ENCODE measurements at places on chromosomes 3 and 15.

DNA sequence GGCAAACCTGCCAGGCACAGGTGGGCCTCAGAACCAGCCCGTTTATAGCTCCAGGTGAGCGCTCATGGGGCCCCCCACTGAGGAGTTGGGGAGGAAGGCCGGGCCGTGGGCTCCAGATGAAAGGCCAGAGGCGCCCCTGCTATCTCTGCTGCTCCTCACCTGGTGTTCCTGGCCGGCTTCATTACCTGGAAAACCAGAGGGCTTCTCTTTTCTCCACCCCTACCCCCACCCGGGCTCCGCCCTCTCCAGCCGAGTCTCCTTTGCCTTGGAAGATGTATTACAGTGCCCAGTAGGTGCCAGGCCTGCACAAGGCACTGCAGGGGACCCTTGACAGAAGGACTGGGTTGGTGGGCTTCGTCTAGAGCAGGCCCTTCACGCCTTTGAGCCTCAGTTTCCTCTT is 111.4 kb downstream of the WNT7A start:
- no peaks in the 10 kb centered on the region for H3K27me3 ChIP-seq
- H3K4me3 ChIP-seq: no peak overlapping the region
- peaks cover 8% of the 10 kb centered on the region for H3K4me1 ChIP-seq
- DNase-seq: no peak
- no peak overlapping the region for H3K27ac ChIP-seq

GRCh38 chr3:27090275-27091041 is 278.7 kb downstream of the NEK10 start:
- no peak overlapping the region for H3K27ac ChIP-seq
- H3K4me1 ChIP-seq: no peaks in the 10 kb centered on the region
- H3K4me3 ChIP-seq: no peak overlapping the region
- no peaks in the 10 kb centered on the region for H3K27me3 ChIP-seq
- no peaks in the 10 kb centered on the region for H3K36me3 ChIP-seq

- H3K27ac ChIP-seq: peak overlapping the region; percentile 7
- H3K4me3 ChIP-seq: no peak overlapping the region
- H3K4me1 ChIP-seq: peaks cover 13% of the 10 kb centered on the region
- H3K27me3 ChIP-seq: no peaks in the 10 kb centered on the region
- peak; percentile 38 for DNase-seq
Observed at GRCh38 chr15:71386448-71387236, 271.4 kb downstream of the THSD4 start.

GRCh38 chr3:29153811-29154210 is 127.1 kb upstream of the RBMS3 start:
- H3K4me1 ChIP-seq: no peaks in the 10 kb centered on the region
- H3K4me3 ChIP-seq: no peak overlapping the region
- no peaks in the 10 kb centered on the region for H3K36me3 ChIP-seq
- no peaks in the 10 kb centered on the region for H3K27me3 ChIP-seq
- no peak for DNase-seq

GRCh38 chr3:19877656-19878055 is 56.4 kb downstream of the EFHB start:
- no peak overlapping the region for H3K27ac ChIP-seq
- no peak overlapping the region for H3K4me3 ChIP-seq
- peaks cover 5% of the 10 kb centered on the region for H3K27me3 ChIP-seq
- no peaks in the 10 kb centered on the region for H3K36me3 ChIP-seq
- no peak for DNase-seq
- no peaks in the 10 kb centered on the region for H3K4me1 ChIP-seq

DNA sequence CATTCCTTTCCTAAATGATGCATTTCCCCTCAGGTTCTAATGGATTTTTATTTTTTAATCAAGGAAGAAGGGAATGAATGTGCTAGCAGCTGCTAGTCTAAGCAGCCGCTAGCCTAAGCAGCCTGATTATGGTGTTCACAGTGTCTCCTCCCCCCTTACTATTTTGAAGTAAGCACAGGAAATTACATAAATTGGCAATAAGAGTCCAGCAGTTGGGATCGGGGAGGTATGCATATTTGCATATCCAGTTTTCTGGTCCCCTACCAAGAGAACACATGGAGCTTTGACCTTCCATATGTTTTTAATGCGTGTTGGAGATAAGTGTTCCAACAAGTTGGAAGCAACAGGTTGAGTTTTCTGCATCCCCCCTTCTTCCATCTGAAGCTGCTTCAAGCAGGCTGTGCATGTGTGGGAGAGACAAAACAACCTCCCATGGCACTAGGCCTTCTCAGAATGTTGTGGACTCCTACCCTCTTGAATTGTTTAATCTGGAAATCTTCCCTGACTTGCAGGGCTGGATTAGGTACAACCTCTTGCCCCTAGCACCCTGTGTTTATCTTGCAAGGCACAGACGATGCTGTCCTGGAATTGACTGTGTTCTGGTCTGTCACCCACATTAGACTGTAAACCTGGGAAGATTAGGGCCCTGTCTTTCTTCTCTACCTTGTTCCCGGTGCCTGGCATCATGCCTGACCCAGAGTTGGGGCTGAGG is 124.8 kb upstream of the LRIG1 start:
- H3K27ac ChIP-seq: no peak overlapping the region
- no peak overlapping the region for H3K4me3 ChIP-seq
- H3K36me3 ChIP-seq: no peaks in the 10 kb centered on the region
- H3K4me1 ChIP-seq: no peaks in the 10 kb centered on the region

DNA sequence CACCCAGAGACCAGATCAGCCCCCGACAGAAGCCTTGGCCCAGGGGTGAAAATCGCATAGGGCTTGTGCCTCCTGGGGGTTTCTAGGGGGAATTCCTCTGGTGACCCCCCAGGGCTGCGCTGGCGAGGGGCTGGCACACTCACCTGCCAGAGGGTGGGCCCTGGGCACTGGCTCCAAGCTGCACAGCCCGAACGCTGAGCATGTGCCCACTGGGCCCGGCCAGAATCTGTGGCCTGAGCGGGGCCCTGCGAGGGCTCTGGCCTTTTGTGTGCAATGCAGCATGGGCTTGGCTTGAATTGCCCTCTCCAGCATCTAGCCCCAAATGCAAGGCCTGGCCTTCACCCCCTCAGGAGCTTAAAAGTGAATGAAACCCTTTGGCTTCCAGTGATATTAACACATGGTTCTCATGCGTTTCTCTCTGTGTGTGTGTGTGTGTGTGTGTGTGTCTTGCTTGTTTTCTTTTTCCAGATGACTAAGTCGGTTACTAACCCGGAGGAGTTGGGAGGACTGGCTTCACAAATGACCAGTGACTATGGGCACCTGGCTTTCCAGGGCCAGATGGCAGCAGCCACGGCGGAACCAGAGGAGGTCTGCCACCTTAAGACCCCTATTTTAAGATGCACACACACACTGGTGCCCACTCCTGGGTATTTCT is 259.1 kb upstream of the TPM1 start:
- peak; percentile 50 for DNase-seq
- peaks cover 9% of the 10 kb centered on the region for H3K4me1 ChIP-seq
- H3K4me3 ChIP-seq: no peak overlapping the region
- H3K27me3 ChIP-seq: no peaks in the 10 kb centered on the region
- H3K36me3 ChIP-seq: no peaks in the 10 kb centered on the region
- H3K27ac ChIP-seq: no peak overlapping the region

DNA sequence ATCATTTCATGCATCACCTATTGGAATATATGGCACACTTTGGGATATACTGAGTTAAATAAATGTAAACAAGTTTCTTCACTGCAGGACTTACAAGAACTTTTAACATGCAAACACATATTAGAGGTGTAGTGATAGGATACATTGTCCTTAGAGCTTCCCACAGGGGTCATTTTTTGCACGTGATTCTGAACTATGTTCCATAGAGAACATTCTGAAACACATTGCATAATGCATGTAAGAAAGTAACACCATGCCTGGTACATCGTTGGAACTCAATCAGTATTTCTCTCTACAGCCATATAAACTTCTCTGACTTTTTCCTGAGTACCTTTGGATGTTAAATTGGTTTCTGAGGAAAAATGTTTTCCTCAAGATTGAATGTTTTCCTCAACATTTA is 28.3 kb downstream of the MRAS start:
- H3K27ac ChIP-seq: no peak overlapping the region
- no peak overlapping the region for H3K4me3 ChIP-seq
- H3K27me3 ChIP-seq: no peaks in the 10 kb centered on the region
- no peak for DNase-seq
- no peaks in the 10 kb centered on the region for H3K4me1 ChIP-seq

DNA sequence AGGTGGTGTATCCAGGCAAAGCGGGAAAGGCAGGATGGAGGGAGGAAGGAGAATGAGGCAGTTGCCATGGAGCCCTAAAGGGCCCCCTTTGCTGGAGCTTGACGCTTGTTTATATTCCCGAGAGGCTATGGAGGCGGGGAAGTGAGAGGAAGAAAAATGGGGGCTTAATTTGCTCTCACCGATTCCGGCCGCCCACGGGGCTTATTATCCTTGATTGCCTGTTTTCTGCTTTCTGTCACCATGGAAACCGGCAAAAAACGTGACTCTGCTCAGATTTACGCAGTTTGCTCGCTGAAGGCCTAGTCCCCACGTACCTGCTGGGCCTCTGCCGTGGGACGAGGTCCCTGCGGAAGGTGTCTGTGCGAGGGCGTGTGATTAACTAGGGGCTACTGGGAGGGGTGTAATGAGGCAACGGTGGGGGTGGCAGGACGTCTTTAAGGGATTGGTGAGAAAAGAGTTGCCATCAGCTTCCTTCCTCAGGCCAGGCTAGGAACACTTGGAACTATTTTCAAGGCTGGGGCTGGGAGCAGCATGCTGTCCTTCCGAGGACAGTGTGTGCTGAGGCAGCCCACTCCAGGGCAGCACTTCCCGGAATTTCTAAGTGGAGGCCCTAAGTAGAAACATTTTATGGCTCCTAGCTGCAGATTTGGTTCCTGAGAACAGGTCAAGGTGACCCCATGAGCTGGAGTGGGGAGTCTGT is 110.8 kb upstream of the NDN start:
- no peak overlapping the region for H3K27ac ChIP-seq
- H3K36me3 ChIP-seq: no peaks in the 10 kb centered on the region
- H3K4me1 ChIP-seq: no peaks in the 10 kb centered on the region
- no peak for DNase-seq
- no peaks in the 10 kb centered on the region for H3K27me3 ChIP-seq

DNA sequence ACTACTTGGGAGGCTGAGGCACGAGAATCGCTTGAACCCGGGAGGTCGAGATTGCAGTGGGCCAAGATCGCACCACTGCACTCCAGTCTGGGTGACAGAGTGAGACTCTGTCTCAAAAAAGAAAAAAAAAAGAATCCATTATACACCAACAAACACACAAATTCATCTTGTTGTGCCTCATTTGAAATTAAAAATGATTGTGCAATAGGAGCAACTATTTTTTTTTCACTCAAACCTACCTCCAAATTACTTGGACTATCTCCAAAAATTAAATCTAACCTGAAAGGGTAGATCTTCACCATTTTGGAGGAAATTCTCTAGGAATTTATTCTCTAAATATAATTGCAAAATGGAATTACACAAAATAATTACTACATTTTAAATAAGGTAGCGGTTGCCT is 4.6 kb downstream of the ZBBX start:
- DNase-seq: no peak
- no peaks in the 10 kb centered on the region for H3K27me3 ChIP-seq
- H3K27ac ChIP-seq: no peak overlapping the region
- H3K36me3 ChIP-seq: no peaks in the 10 kb centered on the region

DNA sequence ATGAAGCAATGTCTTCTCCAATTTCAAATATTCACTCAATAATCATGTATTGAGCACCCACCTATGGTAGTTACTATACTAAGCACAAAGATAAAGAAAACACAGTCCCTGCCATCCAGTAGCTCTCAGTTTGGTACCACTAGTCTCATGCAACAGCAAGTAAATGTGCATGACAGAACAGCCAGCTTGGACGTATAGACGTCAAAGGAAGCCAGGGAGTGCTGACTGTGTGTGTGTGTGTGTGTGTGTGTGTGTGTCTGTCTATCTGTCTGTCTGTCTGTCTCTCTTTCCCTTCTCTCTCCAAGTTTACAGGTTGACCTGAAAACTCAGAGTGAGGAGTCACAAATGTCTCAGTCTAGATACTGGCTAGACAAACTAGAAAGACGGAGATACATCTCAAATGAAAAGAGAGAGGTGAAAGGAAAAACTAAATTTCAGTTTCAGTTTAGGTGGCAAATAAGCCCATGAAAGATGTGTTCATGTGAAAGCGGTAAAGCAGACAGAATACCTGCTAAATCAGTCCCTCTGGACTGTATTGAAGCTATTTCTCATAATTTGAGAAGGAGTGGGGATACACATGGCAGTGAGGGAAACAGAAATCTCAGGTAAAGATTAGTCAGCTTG is 141.1 kb upstream of the PTPRG start:
- no peak overlapping the region for H3K4me3 ChIP-seq
- no peak overlapping the region for H3K27ac ChIP-seq
- no peaks in the 10 kb centered on the region for H3K27me3 ChIP-seq
- H3K4me1 ChIP-seq: no peaks in the 10 kb centered on the region
- no peaks in the 10 kb centered on the region for H3K36me3 ChIP-seq

- no peak overlapping the region for H3K27ac ChIP-seq
- H3K36me3 ChIP-seq: no peaks in the 10 kb centered on the region
- H3K27me3 ChIP-seq: no peaks in the 10 kb centered on the region
- DNase-seq: no peak
- no peak overlapping the region for H3K4me3 ChIP-seq
Observed at GRCh38 chr15:93517176-93517575, 428.2 kb upstream of the RGMA start.

- H3K27ac ChIP-seq: no peak overlapping the region
- H3K27me3 ChIP-seq: no peaks in the 10 kb centered on the region
- no peak for DNase-seq
- peaks cover 28% of the 10 kb centered on the region for H3K36me3 ChIP-seq
- H3K4me3 ChIP-seq: no peak overlapping the region
- peaks cover 13% of the 10 kb centered on the region for H3K4me1 ChIP-seq
Observed at GRCh38 chr15:22913646-22914380, 66.4 kb downstream of the CYFIP1 start.

DNA sequence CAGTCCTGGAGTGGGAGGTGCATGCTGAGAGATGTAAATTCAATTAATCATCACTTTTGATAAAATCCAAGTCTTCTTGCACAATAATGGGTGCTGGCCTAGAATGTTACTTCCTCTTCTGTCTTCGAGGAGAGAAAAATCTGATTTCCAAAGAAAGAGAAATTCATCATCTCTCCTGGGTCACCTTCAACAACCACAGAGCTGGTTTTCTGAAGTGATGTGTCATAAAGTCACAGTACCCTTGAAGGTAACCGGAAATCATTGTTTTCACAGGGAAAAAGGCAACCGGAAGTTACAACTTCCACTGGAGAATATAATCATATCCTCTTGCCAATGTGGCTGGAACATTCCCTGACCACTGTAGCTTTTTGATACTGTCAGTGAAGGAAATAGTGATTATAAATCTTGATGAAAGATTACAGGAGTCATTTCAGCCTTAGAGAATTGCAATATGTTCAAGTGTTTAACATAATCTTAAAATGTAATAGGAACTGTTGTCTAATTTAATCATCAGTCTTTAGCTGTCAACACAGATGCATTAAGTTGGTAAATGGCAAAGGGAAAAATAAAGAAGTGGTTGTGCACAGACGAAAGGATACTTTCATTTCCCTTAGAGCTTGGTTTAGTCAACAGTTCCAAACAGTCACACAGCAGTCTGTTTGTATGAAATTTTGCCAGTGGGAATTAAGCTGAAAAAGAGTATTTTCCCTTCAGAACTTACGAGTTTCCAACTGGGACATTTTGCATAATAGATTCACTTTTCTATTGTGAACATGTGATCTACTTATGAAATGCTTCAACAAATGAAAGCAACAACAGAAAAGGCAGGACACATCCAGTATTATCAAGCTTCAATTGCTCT is 106.5 kb upstream of the SLC4A7 start:
- H3K27me3 ChIP-seq: no peaks in the 10 kb centered on the region
- no peak overlapping the region for H3K4me3 ChIP-seq
- peaks cover 11% of the 10 kb centered on the region for H3K4me1 ChIP-seq

- no peaks in the 10 kb centered on the region for H3K4me1 ChIP-seq
- no peak overlapping the region for H3K4me3 ChIP-seq
- no peak overlapping the region for H3K27ac ChIP-seq
- no peaks in the 10 kb centered on the region for H3K36me3 ChIP-seq
- DNase-seq: no peak
Observed at GRCh38 chr3:20352546-20353179, 166.7 kb upstream of the SGO1 start.
